PC-3 (cell line): ENCODE measurements at places on chromosomes 16 and 17. TPM values are rescaled to one million over a fixed set of nuclear protein-coding genes. Genes with fewer than 3 reads are reported as not detected.

The CFAP97D1 gene
- 0.12 and 0.29 TPM in 2 replicates for total RNA-seq

The CLEC10A gene
- not detected in 2 replicates for total RNA-seq

The CCDC144A gene
- 0.15 and 0.17 TPM in 2 replicates for total RNA-seq

- DNase-seq: no peak
- H3K4me1 ChIP-seq: peaks cover 27% of the 10 kb centered on the region
- H3K27me3 ChIP-seq: no peaks in the 10 kb centered on the region
- no peak overlapping the region for H3K27ac ChIP-seq
Measured at GRCh38 chr17:81346908-81347349, 48.3 kb upstream of the BAHCC1 start.

DNA sequence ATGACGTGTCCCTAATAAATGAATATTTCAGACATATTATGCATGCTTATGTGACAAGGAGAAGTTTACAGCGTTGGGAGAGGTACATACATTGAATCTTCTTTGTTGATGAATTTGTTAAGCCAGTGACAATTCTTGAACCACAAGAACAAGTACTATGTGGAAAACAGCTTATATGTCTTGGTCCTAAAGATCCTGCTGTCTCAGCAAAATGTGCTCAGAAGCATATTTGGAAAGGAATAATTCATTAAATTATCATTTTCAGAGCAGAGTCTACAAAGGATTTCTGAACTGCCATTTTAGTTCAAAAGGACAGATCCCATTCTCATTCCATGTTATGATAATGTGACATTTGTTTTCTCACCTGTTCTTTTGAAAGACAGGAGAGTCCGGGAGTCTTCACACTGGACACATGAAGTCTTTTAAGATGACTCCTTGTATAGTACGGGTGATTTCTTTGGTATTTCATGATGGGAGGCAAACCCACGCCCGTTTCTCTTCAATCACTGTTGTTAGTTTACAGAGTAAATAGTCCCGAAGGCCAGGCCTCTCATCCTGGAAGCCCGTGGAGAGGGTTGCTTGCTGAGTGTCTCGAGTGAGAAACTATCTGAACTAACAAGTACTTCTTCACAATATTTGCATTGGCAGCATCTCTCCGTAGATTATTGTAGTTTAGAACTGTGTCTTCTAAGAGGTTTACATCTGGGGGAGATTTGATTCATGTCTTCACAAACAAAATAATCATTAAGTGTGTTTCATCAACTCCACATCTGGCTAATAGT is 26.7 kb downstream of the VPS35L start:
- no peaks in the 10 kb centered on the region for H3K4me1 ChIP-seq
- H3K27ac ChIP-seq: no peak overlapping the region
- H3K27me3 ChIP-seq: no peaks in the 10 kb centered on the region
- no peak for DNase-seq
- H3K36me3 ChIP-seq: no peaks in the 10 kb centered on the region

GRCh38 chr17:67027031-67027628 is 17.2 kb upstream of the CACNG1 start:
- no peaks in the 10 kb centered on the region for H3K4me1 ChIP-seq
- DNase-seq: peak; percentile 64
- H3K4me3 ChIP-seq: no peak overlapping the region

GRCh38 chr16:12210258-12210880 is 233.8 kb downstream of the SNX29 start:
- DNase-seq: no peak
- no peak overlapping the region for H3K27ac ChIP-seq
- no peaks in the 10 kb centered on the region for H3K27me3 ChIP-seq
- H3K4me3 ChIP-seq: no peak overlapping the region
- no peaks in the 10 kb centered on the region for H3K36me3 ChIP-seq

GRCh38 chr17:21286909-21287702 is 2.6 kb downstream of the MAP2K3 start:
- peak overlapping the region; percentile 87 for H3K4me3 ChIP-seq
- peaks cover 5% of the 10 kb centered on the region; the same call in 1 of the 2 replicates for H3K27me3 ChIP-seq
- peaks cover 5% of the 10 kb centered on the region; the same call in 1 of the 2 replicates for H3K36me3 ChIP-seq
- peak overlapping the region; percentile 96 for H3K27ac ChIP-seq
- peaks cover 51% of the 10 kb centered on the region for H3K4me1 ChIP-seq
